ENCODE measurements at places on chromosomes 7 and 10.
A peak's percentile ranks its signal among the peaks of the same experiment; 100 is the strongest.

DNA sequence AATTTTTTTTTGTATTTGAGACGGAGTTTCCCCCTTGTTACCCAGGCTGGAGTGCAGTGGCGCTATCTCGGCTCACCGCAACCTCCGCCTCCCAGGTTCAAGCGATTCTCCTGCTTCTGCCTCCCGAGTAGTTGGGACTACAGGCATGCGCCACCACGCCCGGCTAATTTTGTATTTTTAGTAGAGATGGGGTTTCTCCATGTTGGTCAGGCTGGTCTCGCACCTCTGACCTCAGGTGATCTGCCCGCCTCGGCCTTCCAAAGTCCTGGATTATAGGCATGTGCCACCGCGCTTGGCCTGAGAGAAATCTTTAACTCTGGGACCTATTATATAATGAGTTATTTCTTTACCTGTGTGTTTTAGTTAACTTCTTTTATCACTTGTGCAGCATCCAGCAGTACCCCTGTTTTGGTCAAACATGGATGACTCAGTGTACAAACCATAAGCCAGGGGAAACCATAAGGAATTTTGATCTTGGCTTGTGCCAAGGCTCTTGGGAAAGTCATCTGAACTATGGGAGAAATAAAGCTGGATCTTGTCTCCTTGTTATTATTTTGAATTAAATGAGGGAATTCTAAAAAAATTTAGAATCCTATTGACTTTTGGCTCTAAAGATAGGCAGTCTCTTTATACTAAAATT lies 23.6 kb upstream of the ZRANB1 start:
- peak; percentile 23 for DNase-seq

GRCh38 chr7:330511-331230 lies 40.7 kb downstream of the FOXL3 start:
- no peak for DNase-seq

DNA sequence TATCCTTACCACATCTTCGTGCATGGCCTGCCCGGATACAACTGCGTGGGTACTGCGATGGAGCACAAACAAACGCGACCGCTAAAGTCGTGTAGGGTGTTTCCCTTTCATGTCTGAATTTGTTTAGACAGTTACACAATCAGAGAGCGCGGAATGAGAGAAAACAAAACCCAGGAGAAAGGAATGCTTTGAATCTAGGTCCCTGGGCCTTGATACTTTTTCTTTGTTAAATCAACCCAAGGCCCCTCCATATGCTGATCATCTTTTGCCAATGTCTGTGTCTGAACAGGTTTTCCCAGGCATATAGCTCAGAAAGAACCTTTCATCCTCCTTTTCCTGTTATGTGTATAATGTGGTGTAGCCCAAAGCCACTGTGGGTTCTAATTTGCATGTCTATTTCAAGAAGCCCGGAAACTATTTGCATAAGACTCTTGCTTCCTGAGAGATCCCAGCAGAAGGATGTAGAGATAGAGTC lies 145.8 kb downstream of the FRMD4A start:
- DNase-seq = no peak

DNA sequence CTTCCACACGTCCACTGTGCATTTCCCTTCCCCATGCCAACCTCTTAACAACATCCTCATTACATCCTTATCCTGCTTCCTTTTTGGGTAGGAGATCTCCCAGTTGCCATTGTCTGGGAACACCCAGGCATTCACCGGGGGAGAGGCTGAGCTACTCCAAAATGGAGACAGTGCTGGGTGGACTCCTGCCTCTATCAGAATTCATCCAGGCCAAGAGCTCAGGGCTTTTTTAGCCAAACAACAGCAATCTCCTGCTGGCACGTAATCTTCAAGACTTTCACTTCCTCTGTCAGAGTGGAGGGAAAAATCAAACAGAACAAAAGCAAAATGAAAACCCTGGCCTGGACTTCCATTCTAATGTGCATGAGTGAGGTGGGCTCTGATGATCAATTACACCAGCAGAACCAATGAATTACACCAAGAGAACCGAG lies 245.0 kb downstream of the PRPF18 start:
- no peak for DNase-seq

GRCh38 chr10:117590101-117590875 lies 47.7 kb downstream of the EMX2 start:
- DNase-seq = peak; percentile 6

- no peak for DNase-seq
Measured at GRCh38 chr10:31037749-31038148, 6.1 kb upstream of the ZNF438 start.

DNA sequence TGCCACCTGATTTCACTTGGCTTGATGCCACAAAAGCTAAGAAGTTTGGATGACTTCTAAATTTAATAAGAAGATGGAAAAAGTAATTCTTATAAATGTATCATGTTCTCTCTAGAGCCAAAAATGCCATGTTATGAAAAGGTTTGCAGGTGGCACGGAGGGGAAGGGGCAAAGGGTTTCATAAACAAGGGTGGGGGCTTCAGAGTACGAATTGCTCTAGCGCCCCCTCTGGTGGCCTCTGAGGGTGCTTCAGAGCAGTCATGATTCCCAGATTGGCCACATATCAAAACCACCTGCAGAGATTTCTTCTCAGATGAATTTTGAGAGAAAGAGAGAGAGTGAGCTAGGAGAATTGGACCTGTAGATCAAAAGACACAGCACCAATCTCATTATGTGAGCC lies 208.6 kb upstream of the YAE1 start:
- no peak for DNase-seq

DNA sequence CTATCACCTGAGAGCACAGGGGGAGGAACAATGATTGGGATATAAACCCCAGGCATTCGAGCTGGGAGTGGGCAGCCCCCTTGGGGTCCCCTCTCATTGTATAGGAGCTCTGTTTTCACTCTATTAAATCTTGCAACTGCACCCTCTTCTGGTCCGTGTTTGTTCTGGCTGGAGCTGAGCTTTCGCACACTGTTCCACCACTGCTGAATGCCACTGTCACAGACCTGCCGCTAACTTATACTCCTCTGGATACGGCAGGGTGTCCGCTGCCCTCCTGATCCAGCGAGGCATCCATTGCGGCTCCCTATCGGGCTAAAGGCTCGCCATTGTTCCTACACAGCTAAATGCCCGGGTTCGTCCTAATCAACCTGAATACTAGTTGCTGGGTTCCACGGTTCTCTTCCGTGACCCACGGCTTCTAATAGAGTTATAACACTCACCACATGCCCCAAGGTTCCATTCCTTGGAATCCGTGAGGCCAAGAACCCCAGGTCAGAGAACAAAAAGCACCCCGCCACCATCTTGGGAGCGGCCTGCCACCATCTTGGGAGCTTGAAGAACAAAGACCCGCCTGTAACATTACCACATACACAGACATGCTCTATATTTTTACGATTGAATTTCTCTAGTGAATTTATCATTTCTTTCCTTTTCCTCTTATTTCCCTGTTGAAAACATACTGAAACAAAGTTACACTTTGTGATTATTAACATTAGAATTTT lies 9.0 kb downstream of the ZWINT start:
- DNase-seq = no peak

- no peak for DNase-seq
Measured at GRCh38 chr7:22660293-22660692, 66.7 kb upstream of the IL6 start.

- no peak for DNase-seq
Measured at GRCh38 chr10:30705625-30706149, 76.1 kb upstream of the LYZL2 start.

GRCh38 chr10:103576862-103577261 lies 83.4 kb downstream of the NEURL1 start:
- no peak for DNase-seq

DNA sequence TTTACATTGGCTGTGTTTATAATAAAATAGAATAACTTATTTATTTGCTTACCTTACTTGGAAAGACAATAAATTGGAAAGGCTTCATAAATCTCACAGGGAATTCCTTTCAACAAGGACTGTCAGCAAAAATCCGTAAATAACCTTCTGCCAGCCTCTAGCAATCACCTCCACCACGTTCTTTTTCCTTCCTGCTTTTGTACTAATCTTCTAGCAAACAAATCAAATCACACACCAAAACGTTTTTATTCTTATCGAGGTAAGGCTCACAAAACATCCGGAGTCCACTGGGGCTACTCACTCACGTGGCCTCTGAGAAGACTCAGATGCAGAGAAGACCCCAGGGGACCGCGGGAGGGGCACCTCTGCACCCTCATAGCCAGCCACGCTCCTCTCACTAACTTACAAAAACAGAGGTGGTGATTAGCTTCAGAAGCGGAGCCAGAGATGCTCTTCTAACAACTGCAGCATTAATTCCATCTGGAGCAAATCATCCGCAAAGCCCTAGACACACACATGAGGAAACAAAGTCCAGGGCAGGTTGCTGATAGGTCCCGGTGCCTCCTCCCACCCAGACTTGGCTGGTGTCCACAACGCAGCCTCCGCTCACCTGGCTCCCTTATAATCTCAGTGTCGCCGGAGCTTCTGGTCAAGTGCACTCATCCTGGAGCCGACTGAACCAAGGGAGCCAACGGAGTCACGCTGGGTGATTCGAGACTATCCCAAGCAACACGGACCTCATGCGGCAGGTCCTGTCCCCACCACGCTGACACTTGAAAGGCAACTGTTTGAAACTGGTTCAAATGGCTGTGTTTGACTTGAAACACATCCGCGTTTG lies 22.5 kb downstream of the CTBP2 start:
- DNase-seq = no peak

- DNase-seq = no peak
Measured at GRCh38 chr10:33236916-33237315, 97.6 kb downstream of the NRP1 start.

- no peak for DNase-seq
Measured at GRCh38 chr10:114933588-114933987, 4.4 kb upstream of the TRUB1 start.

DNA sequence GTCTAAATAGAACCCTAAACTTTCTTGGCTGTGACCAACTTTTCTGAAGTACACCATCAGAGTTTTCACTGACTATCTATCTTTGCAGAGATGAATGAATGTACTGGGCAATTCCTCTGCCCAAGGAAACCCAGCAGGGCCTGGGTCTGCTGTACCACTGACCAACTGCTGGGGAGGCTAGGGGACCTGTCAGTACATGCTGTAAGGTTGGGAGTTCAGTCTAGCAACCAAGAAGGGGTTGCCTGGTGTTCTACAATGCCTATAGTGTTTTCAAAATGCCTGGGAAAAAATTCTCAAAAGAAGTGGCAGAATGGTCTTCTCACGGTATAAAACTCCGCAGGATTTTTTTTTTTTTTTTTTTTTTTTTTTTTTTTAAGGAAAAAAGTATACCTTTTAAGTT lies 106.3 kb downstream of the NT5C2 start:
- no peak for DNase-seq

GRCh38 chr10:121692626-121693025 lies 94.4 kb upstream of the FGFR2 start:
- no peak for DNase-seq

GRCh38 chr7:51292596-51292995 lies 24.0 kb downstream of the COBL start:
- DNase-seq = no peak

DNA sequence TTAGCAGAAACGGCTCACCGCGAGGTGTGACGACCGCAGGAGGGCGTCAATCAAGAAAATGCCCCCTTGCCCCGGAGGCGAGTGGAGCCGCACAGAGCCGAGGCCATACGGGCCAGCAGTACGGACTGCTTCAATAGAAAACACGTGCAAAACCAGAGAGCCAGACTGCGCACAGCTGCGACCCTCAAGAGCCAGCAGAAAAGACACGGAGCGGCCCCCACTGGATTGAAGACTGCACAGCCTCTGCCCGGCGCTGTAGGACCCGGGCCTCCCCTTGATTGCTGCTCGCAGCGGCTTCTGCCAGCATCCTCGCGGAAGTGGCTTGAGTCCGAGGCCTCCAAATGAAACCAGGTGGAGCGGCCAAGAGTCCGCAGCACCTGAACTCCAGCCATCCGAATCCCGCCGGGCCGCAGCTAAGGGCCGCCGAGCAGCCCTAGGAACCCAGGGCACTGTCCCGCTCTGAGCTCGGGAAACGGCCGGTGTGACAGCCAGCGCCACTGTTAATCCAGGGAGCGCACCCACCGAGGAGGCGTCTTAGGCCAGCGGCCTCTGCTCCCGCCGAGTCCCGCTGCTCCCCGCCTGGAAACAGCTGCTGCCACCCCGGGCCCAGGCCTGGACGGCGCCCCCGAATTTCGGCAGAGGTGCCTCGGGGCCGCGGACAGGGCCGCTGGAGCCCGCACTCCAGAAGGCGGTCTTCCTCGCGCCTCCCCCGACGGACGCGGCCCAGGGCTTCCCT lies 660 bp upstream of the HHEX start:
- DNase-seq = no peak

GRCh38 chr10:125742465-125742864 lies 23.0 kb downstream of the EDRF1 start:
- no peak for DNase-seq

- no peak for DNase-seq
Measured at GRCh38 chr7:31256506-31256905, 84.0 kb downstream of the NEUROD6 start.

GRCh38 chr7:130365088-130365487 lies 15.2 kb upstream of the CPA1 start:
- DNase-seq = no peak

DNA sequence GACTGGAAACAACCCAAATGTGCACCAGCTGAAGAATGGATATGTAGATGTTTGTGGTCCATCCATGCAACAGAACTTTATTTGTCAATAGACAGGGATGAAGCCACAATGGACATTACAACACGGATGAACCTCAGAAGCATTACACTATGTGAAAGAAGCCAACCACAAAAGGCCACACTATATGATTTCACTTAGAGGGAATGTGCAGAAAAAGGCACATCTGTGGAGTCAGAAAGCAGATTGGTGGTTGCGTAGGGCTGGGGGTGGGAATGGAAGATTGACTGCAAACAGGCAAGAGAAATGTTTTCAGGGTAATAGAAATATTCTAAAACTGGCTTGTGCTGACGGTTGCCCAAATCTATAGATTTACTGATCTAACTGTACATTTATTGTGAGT lies 34.3 kb upstream of the WASHC2A start:
- DNase-seq = no peak

GRCh38 chr7:18901982-18902421 lies 215.4 kb downstream of the TWIST1 start:
- no peak for DNase-seq

GRCh38 chr10:114388275-114388674 lies 16.0 kb downstream of the AFAP1L2 start:
- DNase-seq = no peak

DNA sequence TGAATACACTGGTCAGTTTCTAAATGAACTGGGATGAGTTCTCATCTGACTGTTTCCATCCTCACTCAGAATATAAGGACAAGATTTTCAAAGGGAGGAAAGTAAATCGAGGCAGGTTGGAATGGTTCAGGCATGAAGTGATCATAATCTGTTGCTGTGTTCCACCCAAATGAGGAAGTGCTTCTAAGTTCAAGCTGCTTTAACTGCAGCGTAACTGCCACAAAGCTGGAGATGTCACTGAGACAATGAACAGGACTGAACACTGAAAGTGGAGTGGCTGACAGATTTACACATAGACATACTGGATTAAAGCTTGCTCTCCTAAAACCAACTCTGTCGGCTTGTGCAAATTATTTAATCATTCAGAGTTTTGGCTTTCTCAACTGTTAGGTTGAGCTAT lies 66.6 kb downstream of the GPR37 start:
- no peak for DNase-seq

- DNase-seq = no peak
Measured at GRCh38 chr10:48285710-48286109, 11.2 kb upstream of the FRMPD2 start.

All from A172 (cell line).